ENCODE measurements at places on chromosomes 4 and X. TPM values are rescaled to one million over a fixed set of nuclear protein-coding genes. Genes with fewer than 3 reads are reported as not detected.

Gene ARX
- total RNA-seq, result not detected

GRCh38 chrX:17164941-17165340 is 210.1 kb upstream of the NHS start:
- no peak for DNase-seq

DNA sequence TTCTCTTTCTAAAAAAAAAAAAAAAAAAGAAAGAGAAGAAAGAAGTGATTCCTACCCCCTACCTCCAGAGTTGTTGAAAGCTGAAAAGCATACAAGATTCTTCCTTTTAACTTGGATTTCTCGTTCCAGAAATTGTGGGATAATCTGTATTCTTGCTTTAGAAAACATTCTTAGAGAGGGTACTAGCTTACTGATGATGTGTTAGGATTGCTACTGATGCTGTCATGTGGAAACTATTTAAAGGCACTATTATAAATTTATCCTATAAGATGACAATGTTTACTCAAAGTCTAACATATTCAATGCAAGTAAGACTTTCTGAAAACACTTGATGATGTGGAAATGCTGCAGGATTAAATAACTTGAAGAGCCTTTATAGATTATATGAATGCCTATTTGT is 204.0 kb upstream of the PUDP start:
- DNase-seq, result no peak

Gene REPS2
- not detected for total RNA-seq

DNA sequence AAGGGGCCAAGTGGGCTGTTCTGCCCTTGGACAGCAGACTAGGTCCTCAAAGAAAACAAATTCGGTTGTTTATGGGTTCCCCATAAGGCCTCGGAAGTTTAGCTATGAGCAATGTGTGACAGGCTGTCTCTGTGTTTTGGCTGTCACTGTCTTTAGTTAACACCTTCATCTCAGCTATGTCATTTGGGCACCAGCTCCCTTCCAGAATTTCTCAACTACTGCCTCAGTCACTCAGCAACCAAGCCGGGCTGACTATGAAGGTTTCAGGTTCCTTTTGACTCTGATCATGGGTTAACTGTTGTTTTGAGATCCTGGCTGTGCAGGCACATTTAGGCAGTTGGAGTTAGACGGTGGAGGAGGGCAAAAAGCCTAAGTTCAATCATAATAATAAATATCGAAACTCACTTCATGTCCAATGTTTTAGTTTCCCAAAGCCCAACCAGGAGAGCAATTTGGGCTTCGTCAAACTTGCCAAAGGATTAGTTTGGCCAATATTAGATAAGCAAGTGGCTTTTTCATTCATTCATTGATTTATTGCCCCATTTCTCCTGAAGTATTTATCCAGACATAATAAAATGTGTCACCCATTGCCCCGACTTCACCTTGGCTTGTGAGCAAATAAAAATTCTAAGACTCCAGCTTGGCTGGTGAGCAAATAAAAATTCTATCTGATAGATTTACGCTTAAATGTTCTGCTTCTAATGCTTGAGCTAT is 9.1 kb upstream of the PAGE1 start:
- DNase-seq, result no peak

GRCh38 chr4:112818594-112818965 is 181.6 kb downstream of the LARP7 start:
- no peak for DNase-seq
